Common myeloid progenitor, CD34-positive (primary cell): ENCODE measurements at places on chromosomes 6 and 20.

- no peak for DNase-seq
Measured at GRCh38 chr6:25156123-25156522, 123.1 kb upstream of the CARMIL1 start.

DNA sequence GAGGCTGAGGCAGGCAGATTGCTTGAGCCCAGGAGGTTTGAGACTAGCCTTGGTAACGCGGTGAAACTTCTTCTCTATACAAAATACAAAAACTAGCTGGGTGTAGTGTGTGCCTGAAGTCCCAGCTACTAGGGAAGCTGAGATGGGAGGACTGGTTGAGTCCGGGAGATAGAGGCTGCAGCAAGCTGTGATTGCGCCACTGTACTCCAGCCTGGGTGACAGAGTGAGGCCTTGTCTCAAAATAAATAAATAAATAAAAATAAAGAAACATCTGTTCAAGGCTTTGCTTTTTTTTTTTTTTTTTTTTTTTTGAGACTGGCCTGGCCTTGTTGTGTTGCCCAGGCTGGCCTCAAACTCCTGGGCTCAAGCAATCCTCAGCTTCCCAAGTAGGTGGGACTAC, 23.7 kb upstream of the SLC23A2 start:
- no peak for DNase-seq

DNA sequence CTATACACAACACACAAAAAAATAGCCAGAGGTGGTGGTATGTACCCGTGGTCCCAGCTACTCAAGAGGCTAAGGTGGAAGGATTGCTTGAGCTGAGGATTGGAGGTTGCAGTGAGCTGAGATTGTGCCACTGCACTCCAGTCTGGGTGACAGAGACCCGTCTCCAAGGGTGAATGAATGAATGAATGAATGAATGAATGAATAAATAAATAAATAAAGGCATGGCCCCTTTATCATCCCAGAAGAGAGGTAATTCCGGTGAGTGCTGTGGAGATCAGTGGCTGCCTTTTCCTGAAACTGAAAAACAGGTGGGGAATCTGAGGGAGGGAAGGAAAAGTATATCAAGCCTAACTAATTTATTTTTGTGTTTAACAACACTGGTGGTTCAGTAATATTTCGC, 90.0 kb downstream of the JARID2 start:
- DNase-seq, result no peak

DNA sequence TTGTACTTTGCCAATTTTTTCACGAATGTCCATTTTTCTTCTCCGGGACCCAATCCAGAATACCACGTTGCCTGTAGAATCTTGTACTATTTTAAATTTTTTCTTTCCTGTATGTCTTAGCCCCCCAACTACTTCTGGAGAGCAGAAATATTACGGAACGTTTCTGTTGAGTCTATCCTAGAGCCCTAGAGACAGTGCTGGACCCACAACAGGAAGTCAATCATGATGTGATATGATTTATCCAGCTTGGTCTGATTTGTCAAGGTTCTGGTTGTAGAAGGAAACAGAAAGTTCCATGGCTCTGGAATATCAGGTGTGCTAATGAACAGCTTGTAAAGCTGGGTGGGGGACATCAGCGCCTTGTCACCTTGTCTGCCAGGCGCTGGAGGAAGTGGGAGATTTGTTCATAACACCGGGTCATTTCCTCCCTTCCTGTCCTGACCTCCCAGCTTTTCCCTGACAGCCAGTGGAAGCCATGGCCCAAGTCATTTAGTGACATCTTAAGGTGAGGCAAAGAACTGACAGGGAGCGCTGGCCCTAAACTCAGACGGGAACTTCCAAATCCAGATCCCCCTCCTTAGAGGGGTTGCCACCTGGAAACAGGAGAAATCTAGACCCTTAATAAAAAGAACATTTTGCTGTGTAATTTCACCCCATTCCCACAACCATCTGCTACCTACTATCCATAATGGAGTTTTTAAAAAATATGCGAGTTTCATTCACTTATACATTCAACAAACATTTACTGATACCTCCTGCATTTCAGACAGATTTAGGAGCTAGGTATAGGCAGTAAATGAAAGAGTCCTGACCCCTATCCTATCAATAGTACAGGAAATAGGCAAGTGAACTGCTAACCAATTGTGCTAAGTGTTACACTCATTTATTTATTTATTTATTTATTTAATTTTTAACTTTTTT, 130.5 kb downstream of the ZFP64 start:
- no peak for DNase-seq

GRCh38 chr20:50646483-50646996, 44.8 kb downstream of the RIPOR3 start:
- DNase-seq, result no peak

GRCh38 chr20:44700306-44700705, 14.9 kb upstream of the CCN5 start:
- no peak for DNase-seq

DNA sequence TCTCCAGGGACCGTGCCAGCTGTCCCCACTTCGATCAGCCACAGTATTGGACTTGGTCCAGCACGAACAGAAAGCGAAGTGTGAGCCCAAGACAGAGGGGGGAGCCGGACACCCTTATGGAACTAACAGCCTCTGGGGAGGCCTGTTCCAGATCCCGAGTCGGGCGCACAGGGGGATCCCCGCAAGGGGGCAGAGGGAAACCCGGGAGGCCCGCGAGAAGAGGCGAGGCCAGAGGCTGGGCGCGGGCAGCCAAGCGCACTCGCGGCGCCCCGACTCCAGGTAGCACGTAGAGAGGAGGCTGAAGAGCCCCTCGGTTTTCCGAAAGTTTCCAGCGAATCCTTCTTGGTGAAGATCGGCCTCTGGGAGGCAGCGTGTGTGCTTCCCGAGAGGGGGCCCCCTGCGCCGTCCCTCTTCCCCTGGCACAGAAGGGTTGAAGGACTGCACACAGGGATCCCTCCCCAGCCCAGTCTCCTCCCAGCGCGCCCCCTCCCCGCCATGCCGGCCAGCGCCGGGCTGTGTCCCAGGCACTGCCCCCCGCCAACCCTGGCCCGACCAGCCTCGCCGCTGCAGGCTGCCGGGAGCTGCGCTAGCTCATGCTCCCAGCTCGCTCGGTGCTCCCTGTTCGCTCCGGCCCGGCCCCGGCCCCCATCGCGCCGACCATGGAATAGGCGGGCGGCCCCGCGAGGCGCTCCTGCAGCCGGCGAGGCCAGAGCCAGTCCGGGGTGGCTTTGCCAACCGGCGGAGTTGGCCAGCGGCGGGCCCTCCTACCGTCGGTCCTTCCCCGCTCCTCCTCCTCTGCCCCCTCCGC, 577 bp upstream of the SLC24A3 start:
- peak; percentile 23 for DNase-seq

DNA sequence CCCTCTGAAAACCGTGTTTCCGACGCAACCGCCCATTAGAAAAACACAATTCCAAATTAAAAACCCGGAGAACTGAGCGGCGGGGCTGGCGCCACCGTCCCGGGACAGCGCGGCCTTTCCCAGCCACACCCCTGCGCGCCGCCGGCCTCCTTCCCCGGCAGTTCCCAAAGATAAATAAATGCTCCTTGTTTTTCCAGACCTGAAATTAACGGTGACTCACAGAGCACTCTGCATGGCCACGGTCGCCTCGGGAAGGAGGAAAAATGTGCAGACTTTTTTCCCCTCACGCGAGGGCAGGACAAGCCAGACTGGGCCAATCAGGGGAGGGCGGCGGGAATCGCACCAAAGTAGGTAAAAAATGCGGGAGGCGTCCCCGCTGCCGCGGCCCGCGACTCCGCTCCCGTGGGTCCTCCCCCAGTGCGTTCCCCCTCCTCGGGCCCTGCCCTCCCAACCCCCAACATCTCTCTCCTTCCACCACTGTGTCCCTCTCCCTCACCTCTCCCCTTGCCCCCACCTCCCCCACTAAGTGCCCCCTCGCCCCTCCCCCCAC, 828 bp upstream of the DSTN start:
- DNase-seq, result peak; percentile 18

DNA sequence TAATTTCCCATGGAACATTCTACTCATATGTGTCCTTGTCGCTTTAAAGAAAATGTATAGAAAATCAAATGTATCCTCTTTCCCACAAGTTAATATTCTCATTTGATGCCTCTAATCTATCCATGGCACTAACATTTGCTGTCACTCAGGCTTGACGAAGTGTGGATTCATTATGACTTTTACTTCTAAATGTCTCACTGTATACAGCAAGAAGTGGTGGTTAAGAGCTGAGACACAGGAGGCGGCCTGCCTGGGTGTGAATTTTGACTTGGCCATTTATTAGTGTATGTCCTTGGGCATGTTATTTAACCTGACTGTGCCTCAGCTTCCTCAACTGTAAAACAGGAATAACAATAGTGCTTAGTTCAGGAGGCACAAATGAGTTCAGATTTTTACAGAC, 70.0 kb downstream of the TRMT6 start:
- no peak for DNase-seq

DNA sequence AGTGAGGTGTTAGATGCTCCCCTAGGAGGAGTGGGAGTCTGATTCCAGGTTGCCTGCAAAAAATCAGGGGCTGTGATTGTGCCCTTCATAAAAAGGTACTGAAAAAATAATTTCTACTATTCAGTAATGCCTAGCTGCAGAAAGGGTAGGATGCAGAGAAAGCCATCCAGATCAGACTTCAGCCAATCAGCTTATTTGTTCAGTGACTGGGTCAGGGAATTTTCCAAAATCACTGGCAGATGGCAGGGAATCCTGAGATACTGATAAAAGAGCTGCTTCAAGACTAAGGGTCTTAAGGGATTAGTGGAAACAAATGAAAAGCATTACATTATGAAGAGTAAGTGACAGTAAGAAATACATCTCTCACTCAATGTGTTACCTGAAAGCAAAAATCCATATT, 42.8 kb upstream of the MTRF1L start:
- no peak for DNase-seq

- no peak for DNase-seq
Measured at GRCh38 chr6:41345901-41346300, 10.5 kb downstream of the NCR2 start.

- peak; percentile 45 for DNase-seq
Measured at GRCh38 chr6:26155061-26155930, 68.1 kb downstream of the HFE start.

- DNase-seq, result no peak
Measured at GRCh38 chr20:45341939-45342854, 6.0 kb downstream of the SDC4 start.

GRCh38 chr6:40299681-40300080, 287.5 kb downstream of the LRFN2 start:
- DNase-seq, result no peak

GRCh38 chr6:137471986-137472385, 22.2 kb downstream of the OLIG3 start:
- DNase-seq, result no peak

DNA sequence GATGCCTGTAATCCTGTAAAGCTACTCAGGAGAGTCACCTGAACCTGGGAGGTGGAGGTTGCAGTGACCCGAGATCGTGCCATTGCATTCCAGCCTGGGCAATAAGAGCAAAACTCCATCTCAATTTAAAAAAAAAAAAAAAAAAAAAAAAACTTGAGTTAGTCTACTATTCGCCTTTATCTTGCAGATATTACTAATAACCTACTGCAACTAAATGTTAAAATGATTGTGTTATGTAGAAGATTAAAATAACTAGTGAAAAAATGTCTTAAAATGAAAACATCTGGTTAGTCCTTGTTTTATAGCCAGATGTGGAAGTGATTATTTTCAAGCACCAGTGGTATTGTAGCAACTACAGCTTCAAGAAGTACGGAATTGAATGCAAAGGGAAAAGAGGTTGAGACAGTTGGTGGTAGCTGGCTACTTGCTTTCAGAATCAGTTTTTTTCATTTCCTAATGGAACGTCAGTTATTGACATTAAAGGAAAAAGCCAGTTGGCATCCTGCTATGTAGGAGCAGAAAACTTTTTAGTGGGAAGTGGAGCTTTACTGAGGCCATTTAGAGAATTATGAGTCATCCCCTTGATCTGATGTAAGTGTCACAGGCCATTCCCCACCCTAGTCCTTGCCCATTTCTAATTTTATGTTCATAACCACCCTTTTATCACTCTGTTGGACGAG, 43.8 kb upstream of the DYNLRB1 start:
- no peak for DNase-seq

DNA sequence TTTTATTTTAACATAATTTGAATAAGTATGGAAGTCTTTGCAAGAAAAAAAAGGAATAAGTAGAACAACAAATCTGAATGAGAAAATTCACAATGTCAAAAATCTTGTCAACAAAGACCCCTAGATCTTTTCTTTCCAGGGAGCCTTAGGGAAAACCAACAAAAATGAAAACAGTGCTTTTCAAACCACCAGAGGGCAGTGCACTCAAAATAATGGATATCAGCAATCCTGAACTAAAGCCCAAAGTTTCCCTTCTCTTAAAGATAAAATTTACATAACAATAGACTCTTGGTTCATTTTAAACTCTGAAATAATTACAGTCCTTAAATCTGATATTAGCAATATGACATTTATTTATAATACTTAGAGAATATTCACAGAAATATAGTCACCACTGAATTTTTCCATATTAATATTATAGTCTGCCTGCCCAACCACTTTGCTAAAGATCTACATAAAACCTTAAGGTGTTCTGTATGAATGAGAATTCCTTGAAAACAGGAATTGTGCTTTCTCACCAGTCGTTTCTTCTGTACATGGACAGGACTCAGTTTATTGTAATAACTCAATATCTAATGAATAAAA, 105.3 kb upstream of the BMP5 start:
- DNase-seq, result peak; percentile 58

DNA sequence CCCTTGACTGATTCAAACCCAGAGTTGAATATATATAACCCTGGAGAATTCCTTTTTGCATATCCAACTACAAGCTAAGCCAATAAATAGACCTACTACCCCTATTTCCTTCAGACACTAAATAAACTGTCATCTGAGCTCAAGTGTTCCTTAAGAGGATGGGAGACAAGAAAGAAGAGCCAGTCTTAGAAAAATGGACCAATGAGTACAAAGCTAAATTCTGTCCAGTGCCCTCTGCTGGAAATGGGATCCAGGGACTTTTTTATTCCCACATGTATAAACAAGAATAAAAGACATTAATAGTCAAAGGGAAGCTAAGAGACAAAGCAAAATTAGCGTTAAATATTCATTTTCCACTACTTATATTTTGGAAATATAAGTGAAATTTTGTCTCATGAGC, 4.8 kb downstream of the PPP1R10 start:
- DNase-seq, result no peak

GRCh38 chr20:3000852-3001523, 42.4 kb upstream of the GNRH2 start:
- DNase-seq, result peak; percentile 90

DNA sequence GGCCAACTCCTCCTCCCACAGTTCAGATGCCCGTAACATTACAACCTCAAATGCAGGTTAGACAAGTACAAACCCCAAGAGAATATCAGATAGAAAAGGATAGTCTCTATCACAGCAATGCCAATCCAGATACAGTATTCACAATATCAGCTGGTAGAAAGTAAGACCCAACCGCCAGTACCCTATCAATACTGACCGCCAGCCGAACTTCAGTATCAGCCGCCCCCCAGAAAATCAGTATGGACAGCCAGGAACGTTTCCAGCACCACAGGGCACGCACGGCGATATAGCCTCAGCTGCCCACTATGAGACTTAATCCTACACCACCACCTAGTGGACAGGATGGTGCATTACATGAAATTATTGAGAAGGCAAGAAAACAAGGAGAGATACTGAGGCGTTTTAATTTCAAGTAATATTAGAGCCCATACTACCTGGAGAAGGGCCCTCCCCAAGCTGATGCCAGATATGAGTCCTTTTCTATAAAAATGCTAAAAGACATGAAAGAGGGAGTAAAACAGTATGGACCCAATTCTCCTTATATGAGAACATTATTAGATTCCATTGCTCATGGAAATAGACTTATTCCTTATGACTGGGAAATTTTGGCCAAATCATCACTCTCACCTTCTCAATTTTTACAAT, 17.6 kb upstream of the EIF2S2 start:
- DNase-seq, result peak; percentile 63

- no peak for DNase-seq
Measured at GRCh38 chr6:128500014-128500413, 20.4 kb downstream of the PTPRK start.

GRCh38 chr6:125220712-125221111, 67.1 kb downstream of the TPD52L1 start:
- DNase-seq, result no peak
